ENCODE measurements at places on chromosomes 1 and 21. TPM values are rescaled to one million over a fixed set of nuclear protein-coding genes. Genes with fewer than 3 reads are reported as not detected.

LCE1B gene
- not detected for total RNA-seq

OR2L8 gene
- total RNA-seq: not detected

DFFB gene
- total RNA-seq: 4.0 TPM

PM20D1 gene
- total RNA-seq: 0.91 TPM

- DNase-seq: no peak
These were observed 21.5 kb upstream of the RCAN3 start for GRCh38 chr1:24481101-24481500.

DNA sequence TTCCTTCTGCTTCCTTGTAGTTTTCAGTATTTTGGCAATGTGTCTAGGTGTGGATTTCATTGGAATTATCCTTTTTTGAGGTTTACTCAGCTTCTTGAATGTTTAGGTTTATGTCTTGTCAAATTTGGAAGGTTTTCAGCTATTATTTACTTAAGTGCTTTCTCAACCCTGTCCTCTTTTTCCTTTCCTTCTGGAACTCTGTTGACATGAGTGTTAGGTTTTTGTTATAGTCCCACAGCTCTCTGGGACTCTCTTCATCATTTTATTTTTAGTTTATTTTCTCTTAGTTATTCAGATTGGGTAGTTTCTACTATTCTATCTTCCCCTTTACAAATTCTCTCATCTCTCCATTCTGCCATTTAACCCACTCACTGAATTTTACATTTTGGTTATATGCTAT is 63.1 kb upstream of the GPR88 start:
- no peak for DNase-seq

DNA sequence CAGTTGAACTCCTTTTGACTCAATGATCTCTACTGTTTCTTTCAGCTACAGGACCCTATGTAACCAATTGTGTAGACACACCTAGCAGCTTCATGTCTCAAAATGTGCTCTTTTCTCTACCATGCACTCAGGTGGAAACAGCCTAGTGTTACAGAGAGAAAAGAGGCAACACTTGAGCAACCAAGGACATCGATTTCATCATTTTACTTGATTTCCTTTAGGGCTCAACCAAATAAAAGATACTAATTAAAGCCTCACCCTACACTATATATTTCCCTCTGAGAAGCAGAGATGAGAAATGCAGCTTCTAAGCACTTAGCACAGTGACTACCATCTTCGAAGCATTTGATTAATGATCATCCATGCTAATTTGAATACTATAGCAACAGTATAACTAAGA is 55.1 kb downstream of the PTGER3 start:
- DNase-seq: no peak

DNA sequence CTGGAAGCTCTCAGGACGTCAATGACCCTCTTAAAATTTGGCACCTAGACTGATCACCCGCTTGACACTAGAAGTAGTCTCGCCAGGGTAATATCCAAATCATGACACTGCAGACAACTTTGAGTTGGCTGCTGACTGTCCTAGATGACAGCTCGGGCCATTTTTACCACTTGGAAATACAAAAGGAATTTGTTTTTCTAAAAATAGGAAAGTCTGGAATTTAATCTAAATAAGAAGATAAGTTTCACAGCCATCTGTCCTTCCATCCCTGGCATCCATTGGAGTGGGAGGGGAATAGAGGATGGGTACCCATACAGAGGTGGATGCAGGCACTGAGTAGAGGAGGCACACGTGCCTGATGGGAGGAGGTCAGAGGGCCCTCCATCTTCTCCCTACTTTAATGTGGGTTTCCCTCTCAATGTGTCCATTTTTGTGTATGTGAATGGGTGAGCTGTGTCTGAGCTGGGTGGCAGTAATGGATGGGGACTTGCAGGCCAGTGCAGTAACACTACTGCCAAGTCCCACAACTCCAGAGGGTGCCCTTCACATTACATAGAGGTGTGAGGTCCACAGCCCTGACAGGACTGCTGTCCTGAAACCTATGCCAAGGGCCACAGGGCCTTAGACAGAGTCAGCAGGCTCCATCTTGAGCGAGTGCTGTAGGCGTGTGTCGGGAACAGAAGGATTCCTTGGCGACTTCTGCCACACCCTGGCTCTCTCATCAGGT is 104.8 kb upstream of the IPO9 start:
- DNase-seq: no peak

DNA sequence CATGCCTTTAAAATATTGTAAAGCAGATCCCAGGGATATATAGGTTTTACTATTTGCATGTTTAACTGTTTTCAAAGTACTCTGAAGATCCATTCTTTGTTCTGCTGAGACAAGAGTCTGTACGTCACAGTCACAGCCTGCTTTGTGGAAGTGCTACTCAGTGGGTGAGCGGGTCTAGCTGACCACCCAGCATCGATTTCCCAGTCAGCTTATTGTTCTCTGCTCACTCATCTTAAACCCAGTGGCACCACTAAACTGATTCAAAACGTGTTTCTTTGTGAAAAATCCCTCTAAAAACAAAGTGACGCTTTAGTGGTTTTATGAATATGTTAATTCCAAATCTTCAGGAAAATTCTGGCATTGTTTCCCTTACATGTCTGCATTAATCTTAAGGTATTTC is 12.4 kb downstream of the PLPP3 start:
- DNase-seq: no peak

DNA sequence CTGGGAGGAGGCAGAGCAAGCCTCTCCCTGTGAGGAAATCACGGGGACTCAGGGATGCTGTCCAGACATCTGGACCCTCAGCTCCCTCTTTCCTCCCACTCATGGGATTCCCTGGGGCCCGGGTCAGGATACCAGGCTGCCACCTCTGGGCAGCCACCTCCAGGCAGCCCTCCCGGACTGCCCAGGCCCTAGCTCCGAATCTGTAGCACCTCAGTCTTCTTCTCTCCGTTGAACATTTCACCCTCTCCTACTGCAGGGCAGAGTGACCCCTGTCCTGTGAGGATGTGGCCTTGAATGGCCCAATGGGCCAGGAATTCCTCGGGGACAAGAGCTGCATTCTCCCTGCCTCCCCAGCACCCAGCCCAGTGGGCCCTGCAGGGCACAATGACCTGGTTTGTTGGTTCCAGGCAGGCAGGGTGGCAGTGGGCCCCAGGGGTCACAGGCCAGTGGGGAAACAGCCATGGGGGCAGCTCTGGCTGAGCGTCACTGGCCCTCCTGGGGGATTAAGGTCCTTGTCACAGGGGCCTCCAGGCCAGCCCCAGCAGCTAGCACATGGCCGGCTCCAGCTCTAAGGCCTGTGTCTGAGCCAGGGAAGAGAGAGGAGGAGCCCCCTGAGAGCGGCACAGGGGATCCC is 9.5 kb upstream of the TTC34 start:
- DNase-seq: no peak

DNA sequence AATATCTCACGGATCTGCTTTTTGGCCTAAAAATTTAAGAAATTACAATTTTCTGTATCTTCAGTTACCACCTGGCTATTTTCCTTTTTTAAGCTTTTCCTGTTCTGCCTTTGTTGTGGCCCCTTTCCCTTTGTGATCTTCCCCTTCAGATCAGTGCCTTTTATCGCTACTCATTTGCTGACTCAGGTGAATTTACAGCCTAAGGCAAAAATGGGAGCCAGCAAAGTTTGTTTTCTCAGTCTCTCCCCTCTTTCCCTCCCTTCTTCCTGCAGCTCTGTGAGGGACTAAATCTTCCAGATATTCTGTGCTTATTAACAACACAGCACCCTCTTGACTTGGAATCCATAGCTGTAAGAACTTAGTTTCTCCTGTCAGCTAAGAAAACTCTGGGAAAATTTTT is 5.3 kb upstream of the PRRC2C start:
- DNase-seq: no peak

DNA sequence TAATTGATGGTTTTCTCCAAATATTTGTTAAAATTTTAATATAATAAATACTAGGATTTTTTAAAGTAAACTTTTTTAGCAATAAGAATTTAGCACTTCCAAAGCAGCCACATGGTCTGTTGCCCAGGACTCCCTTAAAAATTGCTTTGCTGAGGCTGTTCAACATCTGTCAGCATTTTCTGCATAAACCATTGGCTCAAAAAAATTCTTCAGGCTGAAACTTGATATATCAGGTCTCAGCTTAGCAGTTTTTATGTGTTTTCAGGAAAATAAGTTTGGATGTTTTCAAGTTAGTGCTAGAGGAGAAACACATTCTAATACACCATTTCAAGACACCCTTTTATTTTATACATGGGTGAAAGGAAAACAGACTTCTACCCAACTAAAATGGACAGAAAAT is 69.1 kb upstream of the C1orf105 start:
- DNase-seq: no peak

DNA sequence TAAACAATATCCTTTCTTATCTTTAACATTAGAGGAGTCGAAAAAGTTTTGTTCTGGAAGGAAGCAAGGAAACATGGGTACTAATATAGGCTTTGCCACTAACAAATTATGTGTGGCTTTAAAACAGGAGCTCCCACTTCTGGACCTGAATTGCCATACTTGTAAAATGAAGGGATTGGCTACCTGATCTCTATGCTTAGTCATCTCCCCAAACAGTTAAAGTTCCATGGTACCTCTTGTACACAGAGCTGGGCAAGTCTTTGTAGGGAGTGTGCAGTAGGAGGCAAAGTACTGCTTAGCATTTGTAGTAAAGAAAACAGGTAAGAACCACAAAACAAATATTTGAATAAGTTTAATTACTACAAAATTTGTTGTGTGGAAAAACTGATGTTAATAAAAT is 81.3 kb downstream of the MAST2 start:
- DNase-seq: no peak

- DNase-seq: no peak
These were observed 37.3 kb downstream of the MRPS6 start for GRCh38 chr21:34110594-34111202.

DNA sequence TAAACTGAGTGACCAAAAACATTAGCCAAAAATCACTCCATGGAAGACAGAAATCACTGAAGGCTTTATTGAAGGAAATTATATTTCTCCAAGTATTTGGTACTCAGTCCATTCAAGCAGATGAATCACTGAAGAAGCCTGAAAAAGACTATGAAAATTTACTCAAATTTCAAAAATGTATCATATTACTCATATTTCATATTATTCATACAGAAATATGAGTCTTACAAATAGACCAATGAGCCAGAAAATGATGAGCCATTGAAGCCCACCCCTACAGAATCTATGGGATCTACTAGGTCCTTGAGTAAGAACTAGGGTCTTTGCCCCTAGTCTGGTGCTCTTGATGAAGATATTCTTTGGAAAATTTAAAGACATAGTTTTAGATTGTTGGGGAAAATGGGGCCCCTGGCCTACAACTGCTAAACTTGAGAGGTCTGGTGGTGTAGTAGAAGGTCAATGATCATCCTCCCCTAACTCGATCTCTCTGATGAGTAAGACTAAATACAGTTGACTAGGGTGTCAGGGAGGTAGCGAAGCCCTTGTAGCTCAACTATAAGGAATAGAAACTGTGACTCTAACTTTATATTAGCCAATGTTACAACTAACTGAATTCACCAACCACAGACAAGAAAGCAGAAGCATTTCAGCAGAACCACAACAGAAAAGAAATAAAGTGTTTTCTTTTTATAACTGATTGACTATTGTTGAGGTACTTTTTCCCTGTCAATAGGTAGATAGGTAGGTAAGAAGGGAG is 81.0 kb downstream of the NOTCH2 start:
- no peak for DNase-seq

DNA sequence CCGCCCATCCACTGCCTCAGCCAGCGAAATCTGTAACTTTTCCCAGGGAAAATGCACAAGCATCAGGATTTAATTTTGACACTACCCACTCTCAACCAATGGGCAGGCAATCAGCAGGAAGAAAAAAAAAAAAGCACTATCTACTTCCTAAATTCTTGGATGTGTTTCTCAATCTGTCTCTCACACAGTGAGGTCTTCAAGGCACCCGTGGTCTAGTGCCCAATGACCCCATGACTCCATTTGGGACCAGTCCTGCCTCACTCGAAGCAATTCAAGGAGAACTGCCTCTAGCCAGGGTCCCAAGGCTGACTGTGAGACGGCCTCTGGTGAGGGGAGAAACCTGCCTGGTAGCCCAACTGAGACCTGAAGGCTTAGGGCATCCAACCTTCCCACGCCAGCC is 35.9 kb downstream of the CSF1 start:
- no peak for DNase-seq

- no peak for DNase-seq
These were observed 39.5 kb upstream of the DIPK1A start for GRCh38 chr1:93000751-93001175.

- no peak for DNase-seq
These were observed 27.6 kb downstream of the NUP133 start for GRCh38 chr1:229480495-229480894.

- DNase-seq: no peak
These were observed 39.3 kb downstream of the SPAG17 start for GRCh38 chr1:118145721-118146120.

DNA sequence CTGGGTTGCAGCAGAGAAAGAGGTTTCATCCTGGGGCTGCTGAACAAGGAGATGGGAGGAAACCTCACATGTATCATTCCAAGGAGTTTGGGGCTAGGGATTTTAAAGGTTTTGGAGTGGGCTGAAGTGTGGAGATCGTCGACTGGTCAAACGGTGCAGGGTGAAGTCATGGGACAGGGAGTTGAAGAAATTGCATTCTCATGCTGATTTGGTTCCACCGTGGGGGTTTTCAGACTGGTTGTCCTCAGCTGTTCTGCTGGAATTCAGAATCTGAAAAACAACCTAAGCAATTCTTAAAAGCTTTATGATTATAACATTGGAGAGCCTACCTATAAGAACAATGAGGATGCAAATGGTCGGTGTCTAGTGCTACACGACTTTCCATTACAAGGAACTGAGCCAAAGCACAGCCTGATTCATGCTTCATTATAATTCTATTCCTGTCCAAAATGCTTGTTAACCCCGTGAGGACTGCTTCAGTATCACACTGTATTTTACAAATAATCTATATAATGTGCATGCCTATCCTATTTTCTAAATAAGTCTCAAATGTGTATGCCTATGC is 242.7 kb downstream of the TM2D1 start:
- no peak for DNase-seq

GRCh38 chr1:220925707-220926106 is 46.5 kb downstream of the HLX start:
- no peak for DNase-seq

GRCh38 chr1:99627615-99628014 is 18.3 kb upstream of the PALMD start:
- no peak for DNase-seq

Measured in left cardiac atrium (tissue), 4 donors.